Stimulated activated CD4-positive, alpha-beta T cell treated with anti-CD3 and anti-CD28 coated beads, Interleukin-1b, Interleukin-23, amount 100 ng/mL, for 24 hours (primary cell): ENCODE measurements at places on chromosomes 7 and 10.

DNA sequence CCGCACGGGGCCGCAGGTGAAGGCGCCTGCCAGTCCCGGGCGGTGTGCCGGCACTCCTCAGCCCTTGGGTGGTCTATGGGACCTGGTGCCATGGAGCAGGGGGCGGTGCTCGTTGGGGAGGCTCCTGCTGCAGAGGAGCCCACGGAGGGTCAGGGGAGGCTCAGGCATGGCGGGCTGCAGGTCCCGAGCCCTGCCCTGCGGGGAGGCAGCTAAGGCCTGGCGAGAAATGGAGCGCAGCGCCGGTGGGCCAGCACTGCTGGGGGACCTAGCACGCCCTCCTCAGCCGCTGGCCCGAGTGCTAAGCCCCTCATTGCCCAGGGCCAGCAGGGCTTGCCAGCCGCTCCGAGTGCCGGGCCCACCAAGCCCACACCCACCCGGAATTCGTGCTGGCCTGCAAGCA, 18.9 kb downstream of the AKR1E2 start:
- DNase-seq, result no peak

GRCh38 chr7:51226063-51226755, 90.4 kb downstream of the COBL start:
- DNase-seq, result no peak

DNA sequence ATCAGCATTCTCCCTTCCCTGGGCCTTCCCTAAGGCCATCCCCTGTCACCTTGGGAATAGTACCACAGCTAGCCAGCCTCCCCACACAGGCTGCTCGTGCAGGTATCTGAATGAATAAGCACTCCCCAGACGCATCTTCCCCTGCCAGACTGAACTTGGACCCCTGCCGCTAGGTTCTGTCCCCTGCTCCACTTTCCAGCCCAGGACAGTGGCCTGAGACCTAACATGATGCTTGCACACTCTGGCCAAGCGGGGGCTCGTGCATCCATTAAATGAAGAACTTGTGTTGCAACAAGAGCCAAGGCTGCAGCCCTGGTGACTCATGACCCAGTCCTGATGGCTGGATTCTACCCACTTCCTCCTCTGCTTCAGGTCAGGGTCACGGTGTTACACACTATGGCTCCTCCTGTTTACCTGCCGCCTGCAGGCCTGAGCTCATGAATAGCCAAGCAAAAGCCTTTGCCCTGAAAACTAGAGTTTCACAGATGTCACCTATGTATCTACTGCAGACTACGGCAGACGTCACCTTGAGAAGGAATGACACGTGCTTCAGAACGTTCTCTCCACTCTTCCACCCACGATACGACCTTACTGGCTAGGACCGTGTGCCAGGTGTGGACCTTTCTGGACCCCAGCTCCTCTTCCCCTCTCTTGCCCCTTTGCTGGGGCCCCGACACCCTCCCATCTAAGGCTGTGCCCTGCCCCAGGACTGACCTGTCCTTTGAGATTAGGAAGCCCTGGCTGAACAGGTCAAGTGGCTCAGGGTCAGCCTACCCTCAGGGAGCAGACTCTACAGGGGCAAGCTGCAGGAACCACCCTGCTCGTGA, 6.5 kb downstream of the ASB13 start:
- DNase-seq, result no peak

- no peak for DNase-seq
These were observed 8.2 kb upstream of the CLDN4 start for GRCh38 chr7:73822319-73823173.

GRCh38 chr7:143504215-143504936, 26.7 kb downstream of the TAS2R41 start:
- DNase-seq, result no peak

DNA sequence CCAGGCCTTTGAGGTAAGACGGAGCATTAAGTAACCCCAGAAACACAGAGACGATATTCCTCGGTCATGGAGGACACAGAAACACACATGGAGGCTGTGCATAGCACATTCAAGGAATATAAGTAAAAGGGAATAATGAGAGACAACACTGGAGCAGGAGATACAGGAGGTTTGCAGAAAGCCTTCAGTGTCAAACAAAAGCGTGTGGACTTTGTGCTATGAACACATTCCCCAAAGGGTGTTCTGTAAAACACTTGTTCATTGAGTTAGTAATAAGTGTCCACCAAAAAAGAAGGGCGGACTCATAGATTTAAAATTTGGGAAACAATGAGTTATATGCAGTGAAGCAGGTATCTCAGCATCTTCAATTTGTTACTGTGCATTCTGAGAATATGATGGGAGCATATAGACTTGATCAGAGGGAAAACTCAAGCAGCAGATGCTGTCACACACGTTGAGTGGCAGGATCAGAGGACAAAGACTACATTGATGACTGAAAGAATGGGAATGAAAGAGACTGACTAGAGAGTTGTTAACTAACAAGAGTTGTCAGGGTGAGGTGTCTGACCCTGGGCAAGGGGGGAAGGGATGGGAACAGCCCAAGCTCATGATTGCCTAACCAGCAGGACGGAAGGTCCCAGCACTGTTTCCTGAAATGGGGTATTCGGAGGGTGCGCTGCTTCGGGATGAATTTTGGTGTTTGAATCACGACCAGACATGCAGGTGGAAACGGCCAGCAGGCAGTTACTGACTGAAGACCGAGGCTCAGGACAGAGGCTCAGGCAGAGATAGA, 85.2 kb upstream of the VIPR2 start:
- no peak for DNase-seq

GRCh38 chr7:14905764-14906163, 3.2 kb upstream of the DGKB start:
- DNase-seq, result no peak

GRCh38 chr7:113159746-113160339, 41.5 kb upstream of the SMIM30 start:
- DNase-seq, result no peak

DNA sequence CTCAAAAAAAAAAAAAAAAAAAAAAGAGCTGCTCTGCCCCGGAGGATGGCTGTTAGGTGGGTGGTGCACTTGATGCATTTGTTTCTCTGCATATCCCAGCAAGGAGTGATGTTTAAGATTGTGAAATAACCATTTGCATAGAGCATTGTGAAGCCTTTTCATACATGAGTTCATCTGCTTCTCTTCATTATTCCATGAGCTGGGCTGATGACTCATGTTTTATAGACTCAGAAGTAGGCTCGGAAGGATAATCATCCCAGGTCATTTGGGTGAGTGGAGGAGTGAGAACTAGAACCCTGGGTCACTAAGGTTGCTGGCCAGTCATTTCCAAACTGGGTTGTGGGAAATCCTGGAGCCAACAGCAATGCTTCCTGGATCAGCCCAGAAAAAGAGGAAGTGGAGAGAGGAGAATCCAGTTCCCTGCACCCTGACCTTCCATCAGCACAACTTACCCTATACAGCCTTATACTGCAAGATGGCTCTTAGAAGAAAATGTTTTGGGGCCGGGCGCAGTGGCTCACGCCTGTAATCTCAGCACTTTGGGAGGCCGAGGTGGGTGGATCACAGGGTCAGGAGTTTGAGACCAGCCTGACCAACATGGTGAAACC, 45.3 kb downstream of the TACC2 start:
- DNase-seq, result no peak

- DNase-seq, result no peak
These were observed 158.5 kb upstream of the AUTS2 start for GRCh38 chr7:69439636-69440325.

- no peak for DNase-seq
These were observed 446.6 kb upstream of the SORCS1 start for GRCh38 chr10:107611115-107611514.

DNA sequence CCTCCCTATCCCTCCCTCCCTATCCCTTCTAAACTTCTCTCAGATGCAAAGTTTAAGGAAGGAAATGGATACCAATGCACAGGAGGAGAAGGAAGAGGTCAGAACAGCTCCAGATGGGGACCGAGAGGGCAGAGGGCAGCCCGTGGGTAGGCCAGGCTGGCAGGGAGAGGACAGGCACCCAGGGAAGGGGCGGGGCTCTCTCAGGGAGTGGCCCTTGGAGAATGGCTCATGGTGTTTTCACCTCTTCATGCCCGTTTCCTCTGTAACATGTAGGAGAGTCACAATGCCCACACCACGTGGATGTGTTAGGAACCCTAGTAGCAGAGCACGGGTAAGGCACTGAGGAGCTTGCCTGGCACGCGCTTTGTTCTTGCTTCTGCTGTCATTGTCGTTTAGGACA, 264.5 kb downstream of the CELF2 start:
- no peak for DNase-seq

- DNase-seq, result no peak
These were observed 47.0 kb downstream of the MAD1L1 start for GRCh38 chr7:2185715-2186114.
